ENCODE measurements at places on chromosomes 2 and 18.
A peak's percentile ranks its signal among the peaks of the same experiment; 100 is the strongest.

GRCh38 chr18:38886861-38887670, 1321.5 kb upstream of the CELF4 start:
- no peak for DNase-seq

DNA sequence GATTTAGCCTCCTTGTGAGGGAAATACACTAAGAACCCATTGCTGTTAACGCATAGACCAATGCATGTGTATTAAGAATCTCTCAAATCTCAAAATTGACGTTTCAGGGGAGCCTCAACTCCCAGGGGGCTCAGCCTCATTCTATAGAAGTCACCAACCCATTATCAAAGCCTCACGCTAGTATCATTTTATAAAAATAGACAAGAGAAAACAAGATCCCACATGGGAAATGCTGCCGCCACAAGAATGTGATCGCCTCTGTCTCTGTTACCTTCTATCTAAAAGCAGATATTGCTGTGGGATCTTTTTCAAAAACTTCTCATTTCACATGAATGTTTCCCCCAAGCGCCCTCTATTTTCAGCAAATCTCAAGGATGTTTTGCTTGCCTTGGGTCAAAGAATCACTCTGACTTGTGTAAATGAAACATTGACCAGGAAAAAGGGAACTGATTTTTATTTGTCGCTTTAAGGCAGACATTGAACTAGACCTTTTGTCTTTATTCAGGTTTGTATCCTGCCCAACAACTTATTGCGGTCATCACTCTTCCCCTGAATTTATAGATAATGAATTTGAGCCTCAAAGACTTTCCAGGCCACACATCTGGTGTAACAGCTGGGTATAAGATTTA, 679.0 kb upstream of the ID2 start:
- no peak for DNase-seq

- no peak for DNase-seq
These were observed 199.5 kb downstream of the OSR1 start for GRCh38 chr2:19158896-19159295.

DNA sequence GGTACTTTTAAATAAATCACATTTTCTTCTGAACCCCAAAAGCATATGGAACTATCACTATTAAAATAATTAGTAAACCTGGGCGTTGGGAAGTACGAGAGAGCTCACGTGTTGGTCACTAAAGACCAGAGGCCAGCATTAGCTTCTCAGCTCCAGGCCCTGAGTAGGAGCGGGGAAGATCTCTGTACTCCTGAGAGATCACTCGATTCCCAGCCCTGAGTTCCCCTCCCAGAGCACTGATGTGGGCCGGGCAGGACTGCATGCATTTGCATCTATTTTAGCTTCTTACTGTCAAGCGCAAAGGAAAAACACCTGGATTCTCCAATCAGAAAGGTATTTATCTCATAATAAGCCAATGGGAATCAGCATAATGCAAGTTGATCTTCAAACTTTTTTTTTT, 6.2 kb downstream of the PXDN start:
- no peak for DNase-seq

DNA sequence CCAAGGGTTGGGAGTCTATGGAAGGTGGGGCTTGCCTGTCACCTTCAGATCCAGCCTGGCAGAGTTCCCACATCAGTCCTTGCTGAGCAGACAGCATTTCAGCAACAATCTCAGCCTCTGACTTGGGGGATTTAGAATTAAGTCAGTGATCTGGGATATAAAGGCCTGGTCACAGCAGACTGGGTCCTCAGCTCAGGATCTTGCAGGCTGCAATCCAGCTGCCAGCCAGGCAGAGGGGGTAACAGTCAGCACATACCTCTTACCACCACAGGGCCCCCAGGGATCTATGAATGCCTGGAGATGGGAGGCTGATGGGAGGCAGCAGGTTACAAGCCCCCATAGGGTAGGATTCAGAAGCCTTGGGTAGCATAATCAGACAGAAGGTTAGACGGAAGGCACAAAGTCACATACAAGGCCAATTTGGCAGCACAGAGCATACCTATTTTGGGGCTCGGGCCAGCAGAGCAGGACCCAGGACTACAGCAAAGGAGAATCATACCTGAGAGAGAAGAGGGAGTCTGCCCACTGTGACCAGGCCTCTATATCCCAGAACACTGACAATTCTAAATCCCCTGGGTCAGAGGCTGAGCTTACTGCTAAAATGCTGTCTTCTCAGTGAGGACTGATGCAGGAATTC, 163.5 kb downstream of the MTCL1 start:
- DNase-seq, result no peak

- DNase-seq, result no peak
These were observed 28.2 kb downstream of the DTNA start for GRCh38 chr18:34738175-34738894.

- DNase-seq, result peak; percentile 28
These were observed 533 bp downstream of the HPCAL1 start for GRCh38 chr2:10303181-10303693.

DNA sequence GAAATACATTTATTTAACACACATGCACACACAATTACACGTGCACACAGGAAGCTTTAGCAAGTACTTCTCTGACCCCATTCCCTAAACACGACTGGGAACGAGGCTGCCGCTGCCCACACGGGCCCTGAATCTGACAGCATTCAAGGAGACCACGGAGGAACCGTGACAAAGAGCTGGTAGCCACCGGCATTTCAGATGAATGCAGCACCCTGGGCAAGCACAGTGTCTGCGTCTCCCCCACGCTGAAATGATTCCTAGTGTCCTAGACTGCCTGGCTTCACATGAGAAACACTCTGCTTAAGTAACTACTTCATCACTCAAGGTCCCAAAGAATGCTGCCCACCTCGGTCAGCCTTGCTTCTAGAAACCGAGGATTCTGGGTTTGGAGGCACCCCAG, 95.0 kb downstream of the HDAC4 start:
- DNase-seq, result no peak

- no peak for DNase-seq
These were observed 649.4 kb downstream of the TDRD15 start for GRCh38 chr2:21773168-21773567.

DNA sequence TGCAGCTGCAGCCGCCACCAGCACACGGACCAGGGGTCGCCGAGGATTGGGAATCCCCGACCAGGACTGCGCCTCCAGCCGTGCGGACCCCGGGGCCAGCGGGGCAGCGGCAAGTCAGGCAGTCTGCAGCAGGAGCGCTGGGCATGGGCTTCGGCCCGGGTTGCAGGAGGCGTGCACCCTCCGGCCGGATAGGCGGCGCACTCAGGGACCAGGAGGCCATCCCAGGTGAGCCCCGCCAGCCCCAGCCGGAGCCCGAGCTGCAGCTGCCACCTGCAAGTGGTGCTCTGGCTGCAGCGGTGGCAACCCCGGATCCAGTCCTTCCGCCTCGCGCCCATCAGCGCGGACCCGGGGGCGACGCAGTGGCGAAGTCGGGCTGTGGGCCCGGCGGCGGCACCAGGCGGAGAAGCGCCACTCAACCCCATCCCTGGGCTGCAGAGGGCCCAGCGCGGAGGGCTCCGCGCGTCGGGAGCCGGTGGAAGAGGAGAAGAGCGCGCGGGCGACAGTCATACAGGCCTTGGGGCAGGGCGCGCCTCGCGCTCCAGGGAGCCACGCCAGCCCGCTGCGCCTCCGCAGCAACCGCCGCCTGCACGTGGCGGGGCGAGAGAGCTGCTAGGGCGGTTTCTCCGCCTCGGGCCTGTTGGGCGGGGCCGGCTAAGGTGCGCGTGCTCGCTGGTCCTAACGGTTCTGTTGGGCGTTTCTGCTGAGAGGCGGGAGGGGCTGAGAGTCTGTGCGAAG, 73.8 kb downstream of the RPIA start:
- peak; percentile 11 for DNase-seq

DNA sequence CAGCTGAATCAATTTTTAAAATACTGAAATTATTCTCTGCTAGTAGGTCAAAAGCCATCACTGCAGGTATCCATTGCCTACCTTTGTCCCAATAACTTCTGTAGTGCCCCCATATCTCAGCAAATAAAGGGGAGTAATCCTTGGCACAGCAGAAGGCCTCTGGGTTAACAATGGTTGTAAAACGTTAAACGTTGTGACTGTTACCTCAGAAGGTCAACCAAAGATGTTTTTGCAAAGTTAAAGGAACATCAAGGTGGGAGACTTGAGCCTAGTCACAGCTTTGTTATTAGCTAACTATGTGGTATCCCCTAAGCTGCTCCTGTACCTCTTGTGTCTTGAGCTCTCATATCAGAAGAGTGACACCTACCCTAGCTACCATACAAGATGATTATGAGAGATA, 60.5 kb downstream of the COX7A2L start:
- no peak for DNase-seq

DNA sequence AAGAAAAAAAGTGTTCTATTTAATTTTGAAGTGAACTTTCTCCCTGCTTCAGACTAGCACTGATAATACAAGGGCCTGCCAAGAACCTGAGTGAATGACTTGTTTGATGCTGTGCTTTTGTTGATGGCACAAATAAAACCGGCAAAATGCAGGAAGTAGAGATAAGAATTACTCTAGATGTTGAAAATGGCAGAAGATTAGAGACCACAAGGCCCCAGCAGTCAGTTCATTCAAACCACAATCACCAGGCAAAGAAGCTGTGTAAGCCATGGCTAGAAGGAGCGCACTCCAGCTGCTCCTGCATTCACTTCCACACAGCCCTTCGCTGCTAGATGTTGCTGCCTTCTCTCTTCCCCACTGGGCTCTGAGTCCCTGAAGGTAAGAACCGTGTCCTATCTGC, 297.1 kb downstream of the AGPS start:
- DNase-seq, result no peak

- DNase-seq, result no peak
These were observed 91.5 kb upstream of the HS6ST1 start for GRCh38 chr2:128410035-128410757.

DNA sequence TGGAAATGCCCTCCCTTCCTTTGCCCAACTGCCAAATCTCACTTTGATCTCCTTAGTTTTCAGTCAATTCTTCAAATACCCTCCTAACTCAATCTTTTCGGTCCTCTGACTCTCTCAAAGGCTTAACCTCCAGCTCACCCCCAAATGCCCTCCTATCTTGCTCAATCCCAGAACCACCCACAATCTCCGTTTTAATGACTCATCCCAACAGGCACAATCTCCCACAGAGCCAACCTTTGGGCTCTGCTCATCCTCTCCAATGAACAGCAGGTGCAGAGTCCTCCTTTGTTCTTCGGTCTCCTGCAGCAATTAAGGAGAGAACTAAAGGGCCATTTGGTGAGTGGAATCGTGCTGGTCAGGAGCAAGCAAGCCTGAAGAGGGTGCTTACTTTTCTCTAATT, 366.1 kb upstream of the CRIM1 start:
- no peak for DNase-seq

DNA sequence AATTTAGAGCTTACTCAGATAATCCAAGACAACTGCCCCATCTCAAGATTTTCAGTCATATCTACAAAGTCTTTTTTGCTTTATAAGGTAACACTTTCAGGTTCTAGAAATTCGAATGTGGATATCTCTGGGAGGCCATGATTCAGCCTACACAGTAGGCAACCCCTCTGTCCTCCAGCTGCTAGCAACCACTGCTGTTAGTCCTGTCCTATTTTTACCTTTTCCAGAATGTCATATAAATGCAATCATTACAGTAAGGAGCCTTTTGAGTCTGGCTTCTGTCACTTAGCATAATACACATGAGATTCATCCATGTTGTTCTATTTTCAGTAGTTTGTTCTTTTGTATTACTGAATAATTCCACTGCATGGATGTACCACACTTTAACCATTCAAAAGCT, 28.5 kb upstream of the MARCHF7 start:
- DNase-seq, result no peak

DNA sequence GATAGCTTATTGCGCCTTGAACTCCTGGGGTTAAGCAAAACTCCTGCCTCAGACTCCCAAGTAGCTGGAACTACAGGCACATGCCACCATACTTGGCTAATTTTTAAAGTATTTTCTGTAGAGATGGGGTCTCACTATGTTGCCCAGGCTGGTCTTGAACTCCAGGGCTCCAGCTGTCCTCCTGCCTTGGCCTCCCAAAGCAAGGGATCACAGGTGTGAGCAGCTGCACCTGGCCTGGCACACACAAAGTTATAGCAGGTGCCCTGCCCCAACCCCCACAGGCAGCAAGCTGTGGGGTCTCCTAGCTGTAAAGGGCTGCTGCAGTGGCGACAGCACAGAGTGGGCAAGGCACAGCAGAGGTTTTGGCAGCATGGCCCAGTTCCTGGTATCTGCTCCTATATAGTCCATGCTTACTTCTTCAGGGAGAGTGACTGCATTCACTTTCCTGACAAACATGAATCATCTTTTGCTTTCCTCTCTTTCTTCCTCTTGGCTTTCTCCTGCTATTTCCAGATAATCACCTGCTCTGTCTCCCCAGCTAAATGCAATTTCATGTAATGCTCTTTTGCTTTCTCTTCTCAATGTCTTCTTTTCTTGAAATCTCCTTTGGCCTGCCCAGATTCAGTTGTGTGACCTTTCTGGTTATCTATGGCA, 27.3 kb upstream of the METAP1D start:
- no peak for DNase-seq

All from NCI-H1694 treated with DMSO at 0.1 percent for 48 hours (cell line).